ENCODE measurements at places on chromosomes 4 and X.

- DNase-seq, result no peak
Measured at GRCh38 chr4:102319594-102319993, 25.7 kb downstream of the SLC39A8 start.

DNA sequence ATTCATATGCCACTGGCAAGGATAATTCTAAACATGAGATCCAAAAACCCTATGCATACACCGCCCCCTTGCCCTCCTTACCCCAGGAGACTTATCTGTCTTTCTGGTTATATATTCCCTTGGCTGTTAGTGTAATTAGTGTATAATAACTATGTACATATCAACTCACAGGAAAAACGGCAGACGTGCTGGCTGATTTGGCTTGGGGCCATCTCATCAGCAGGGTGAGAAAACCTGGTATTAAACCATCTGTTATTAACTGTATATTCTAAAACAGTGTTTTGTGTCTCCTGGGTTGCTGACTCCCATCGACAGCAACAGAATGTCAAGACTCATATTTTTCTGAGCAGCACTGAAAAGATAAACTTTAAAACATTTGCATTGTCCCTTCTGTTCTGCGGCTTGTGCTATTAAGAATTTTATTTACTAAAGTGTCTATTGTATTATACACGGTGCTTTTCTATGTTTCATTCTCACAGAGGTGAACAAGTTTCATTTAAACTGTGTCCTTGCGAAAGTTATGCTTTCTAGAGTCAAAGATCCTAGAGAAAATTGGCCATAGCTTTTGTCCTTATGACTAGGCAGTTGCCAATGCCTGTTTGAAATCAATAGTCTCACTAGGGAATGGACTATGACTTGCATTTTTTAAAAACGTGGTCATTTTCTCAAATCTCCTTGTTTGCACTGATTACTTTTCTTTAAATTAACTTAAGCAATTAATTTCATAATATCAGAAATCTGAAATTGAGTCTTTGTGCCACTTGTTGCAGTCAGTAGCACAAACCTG is 211.5 kb upstream of the MID1 start:
- DNase-seq, result no peak

GRCh38 chrX:152202886-152203285 is 64.5 kb upstream of the MAGEA10 start:
- DNase-seq, result no peak

DNA sequence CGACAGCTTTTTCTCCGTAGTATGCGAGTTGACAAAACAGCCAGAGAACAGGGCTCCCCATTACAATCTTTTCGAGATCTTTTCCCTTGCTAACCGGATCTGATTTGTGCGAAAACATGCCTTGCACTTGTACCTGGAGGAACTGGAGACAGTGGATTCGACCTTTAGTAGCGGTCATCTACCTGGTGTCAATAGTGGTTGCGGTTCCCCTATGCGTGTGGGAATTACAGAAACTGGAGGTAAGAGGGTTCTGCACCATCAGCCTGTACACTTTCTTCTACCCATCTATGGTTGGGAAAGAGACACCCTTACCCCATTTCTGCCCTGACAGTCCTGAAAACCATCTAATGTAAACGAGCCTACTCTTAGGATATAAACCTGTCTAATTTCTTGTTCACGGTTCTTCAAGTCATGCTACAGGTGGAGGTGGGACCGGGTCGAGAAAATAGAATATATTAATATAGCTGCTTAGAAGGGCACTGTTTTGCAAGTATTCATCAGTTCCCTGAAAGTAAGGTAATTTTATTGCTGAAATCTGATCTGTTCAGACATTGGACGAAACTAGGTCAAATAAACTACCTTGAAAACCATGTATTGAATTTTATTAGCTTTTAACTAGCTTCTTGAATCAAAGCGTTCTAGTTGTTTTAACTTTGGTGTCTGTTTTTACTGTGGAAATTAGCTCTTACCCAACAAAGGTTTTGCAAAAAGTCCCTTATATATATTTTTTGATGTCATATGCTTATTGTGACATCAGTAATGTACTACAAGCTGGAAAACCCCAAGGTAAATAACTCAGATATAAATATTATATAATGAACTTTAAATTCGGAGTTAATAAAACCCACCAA is 869 bp downstream of the TMEM184C start:
- no peak for DNase-seq

DNA sequence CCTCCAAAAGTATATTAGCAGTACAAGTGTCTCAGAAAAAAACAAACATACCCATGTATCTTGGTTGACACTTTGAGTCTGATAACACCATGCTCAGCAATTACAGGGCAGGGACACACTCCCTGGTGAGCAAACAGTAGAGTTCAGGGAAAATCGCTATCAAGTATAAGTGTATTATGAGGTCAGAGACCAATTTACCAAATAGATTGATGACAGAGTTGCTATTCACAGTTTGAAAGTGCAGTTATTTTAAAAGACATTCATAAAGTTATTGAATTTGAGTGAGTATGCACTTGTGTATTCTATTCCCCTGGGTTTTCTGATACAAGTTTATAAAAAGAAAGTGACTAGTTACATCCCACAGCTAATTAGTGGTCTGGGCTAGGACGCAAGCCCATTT is 10.2 kb upstream of the LONRF3 start:
- DNase-seq, result no peak

GRCh38 chrX:152632445-152633097 is 5.1 kb upstream of the GABRQ start:
- peak; percentile 60 for DNase-seq

DNA sequence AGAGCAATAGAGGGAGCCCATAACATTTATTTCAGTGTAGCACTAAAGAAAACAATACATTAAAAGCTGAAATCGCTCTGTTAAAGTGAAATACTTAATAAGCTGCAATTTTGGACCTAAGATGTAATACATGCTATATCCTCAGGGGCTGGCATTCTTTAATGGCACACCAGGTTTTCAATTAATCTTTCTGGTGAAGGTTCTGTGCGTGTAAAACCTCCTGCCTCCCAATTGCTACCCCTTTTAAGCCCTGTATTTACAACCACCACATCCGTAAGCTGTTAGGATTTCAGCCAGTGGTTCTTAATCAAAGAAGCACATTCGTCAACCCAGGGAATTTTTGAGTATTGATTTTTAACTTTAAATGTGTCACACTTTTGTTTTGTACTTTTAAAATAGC is 7.6 kb upstream of the COMMD8 start:
- DNase-seq, result no peak

- DNase-seq, result no peak
Measured at GRCh38 chr4:109009909-109010308, 247.1 kb upstream of the ETNPPL start.

GRCh38 chrX:39749728-39750127 is 348.0 kb downstream of the BCOR start:
- DNase-seq, result no peak

- DNase-seq, result no peak
Measured at GRCh38 chrX:32847921-32848320, 363.4 kb downstream of the DMD start.

DNA sequence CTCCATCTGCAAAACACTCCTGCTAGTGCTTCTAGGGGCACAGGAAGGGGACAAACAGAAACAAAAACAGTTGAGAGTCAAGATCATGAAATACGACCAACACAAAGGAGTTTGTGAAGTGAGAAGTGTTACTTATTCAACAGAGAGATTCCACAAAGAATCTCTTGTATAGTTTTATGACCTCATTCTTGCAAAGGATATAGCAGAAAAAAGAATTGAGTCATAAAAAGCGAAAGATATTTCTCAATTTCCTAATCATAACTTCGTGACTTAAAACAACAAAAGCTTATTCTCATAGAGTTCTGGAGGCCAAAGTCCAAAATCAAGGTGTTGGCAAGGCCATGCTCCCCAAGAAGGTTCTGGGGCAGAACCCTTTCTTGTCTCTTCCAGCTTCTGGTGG is 40.7 kb downstream of the TIGD4 start:
- DNase-seq, result no peak

GRCh38 chr4:108008721-108009120 is 19.0 kb downstream of the HADH start:
- DNase-seq, result no peak

GRCh38 chrX:115583496-115584004 is 22.6 kb downstream of the PLS3 start:
- no peak for DNase-seq

GRCh38 chr4:3634281-3634857 is 102.1 kb upstream of the LRPAP1 start:
- DNase-seq, result no peak

GRCh38 chrX:105695451-105695850 is 126.9 kb upstream of the NRK start:
- no peak for DNase-seq

- no peak for DNase-seq
Measured at GRCh38 chrX:148854306-148854705, 353.9 kb downstream of the AFF2 start.

DNA sequence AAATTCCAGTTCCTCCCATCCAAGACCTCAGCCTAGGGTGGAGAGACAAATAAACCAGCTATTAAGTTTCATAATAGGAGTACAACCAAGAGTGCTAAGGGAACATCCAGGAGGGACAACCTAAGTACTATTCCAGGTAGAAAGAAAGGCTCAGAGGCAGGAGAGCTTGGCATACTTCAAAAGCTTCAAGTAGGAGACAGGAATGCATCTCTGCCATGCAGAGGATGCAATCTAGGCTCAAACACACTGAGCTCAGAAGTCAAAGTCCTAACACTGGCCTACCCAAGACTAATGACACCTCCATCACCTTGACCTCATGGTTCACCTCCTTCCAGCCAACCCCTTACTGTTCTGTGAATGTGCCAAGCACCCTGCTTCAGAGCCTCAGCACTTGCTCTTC is 8.1 kb downstream of the WDFY3 start:
- no peak for DNase-seq

GRCh38 chr4:131061734-131062133 is 1965.8 kb downstream of the C4orf33 start:
- DNase-seq, result no peak

DNA sequence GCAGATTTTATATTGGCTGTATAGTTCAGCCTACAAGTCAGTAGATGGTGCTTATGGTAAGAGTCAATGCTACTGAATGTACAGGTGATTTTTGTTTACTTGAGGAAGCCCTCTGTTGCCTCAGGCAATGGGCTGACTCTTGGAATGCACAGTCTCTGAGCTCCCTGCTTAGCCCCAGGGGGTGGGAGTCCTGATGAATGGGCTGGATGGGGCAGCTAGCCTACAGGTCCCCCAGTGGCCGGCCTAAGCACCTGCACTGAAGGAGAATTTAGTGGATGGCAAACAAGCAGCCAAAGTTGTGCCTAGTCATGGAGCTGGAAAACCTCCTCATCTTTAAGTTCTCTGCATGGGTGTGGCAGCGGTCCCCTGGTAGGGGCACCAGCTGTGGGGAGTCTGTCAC is 101.8 kb upstream of the CXorf51B start:
- DNase-seq, result no peak

- no peak for DNase-seq
Measured at GRCh38 chr4:89619206-89619962, 217.6 kb downstream of the SNCA start.

GRCh38 chrX:109974906-109975655 is 27.8 kb upstream of the TMEM164 start:
- no peak for DNase-seq

GRCh38 chr4:19309378-19309777 is 942.3 kb upstream of the SLIT2 start:
- DNase-seq, result no peak

GRCh38 chr4:126954537-126955291 is 678.0 kb upstream of the INTU start:
- DNase-seq, result no peak

- DNase-seq, result no peak
Measured at GRCh38 chrX:14903891-14904290, 30.7 kb downstream of the MOSPD2 start.

GRCh38 chr4:72312032-72312650 is 256.9 kb downstream of the ADAMTS3 start:
- DNase-seq, result no peak

GRCh38 chrX:21153503-21153902 is 220.7 kb upstream of the CNKSR2 start:
- no peak for DNase-seq

DNA sequence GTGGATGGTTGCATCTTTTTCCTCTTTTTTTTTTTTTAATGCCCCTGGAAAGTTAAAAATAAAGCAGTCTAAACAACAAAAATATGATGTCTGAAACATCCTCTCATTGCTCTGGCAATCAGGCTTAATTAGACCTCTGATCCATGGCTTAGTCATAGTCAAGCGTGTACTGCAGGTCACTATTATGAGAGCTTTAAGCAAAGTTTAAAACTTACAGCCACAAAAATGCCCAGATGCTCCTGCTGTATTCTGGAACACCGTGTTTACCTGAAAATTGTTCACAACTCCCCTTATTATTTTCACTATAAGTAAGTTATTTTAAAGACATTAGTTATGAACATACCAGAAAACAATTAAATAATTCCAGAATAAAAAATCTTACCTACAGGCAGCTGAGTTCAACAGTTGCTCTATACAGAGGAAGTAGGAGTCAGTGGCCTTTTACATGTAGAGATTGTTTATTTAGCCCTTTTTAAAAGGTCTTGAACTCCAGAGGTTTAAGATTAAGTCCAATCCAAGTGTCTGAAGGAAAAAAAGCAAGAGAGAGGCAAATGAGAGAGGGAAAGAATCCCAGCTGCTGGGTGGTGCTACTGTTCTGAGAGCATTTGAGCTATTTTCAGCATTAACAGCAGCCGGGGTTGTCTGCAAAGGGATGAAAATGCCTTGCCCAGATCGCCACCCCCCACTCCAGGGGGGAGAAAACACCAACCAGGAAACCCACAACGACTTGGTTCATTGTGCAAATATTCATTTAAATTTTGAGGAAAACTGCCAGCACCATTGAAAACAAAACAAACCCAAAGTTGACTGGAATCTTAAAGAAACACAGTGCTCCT is 36.9 kb downstream of the SORBS2 start:
- no peak for DNase-seq

- peak; percentile 44 for DNase-seq
Measured at GRCh38 chr4:3269991-3270611, 21.1 kb downstream of the MSANTD1 start.

DNA sequence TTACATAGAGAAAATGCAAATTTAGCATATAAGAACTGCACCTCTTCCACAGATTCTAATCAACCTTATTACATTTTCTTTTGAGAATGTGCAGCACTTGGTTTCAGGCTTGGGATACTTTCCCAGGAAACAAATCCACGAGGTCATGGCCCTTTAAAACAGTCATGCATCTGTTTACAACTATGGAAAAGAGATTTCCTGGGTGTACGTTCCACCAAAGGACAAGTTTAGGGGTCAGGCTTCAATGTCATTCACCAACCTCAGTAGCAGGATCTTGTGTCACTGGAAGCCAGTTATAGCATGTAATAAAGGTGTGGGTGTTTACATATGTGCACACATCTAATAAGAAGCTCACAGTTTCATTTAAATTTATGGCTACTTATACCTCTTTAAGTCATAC is 30.7 kb downstream of the EREG start:
- DNase-seq, result no peak

DNA sequence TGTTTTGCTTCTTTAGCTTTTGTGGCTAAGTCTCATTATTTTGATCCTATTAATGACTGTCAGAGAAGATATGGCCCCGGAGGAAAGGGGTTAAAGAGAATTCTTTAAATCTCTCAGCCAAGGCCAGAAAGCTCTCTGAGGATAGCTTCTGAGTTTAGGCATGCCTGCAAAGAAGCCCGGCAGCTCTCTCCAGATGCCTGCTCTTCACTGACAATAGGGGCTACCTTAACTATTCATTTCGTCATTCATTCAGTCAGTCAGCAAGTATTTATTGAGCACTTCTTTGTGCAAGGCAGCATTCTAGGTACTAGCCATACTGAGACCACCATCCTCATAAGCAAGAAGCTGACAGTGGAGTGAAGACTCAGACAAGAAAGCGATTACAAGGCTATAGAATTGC is 34.0 kb upstream of the BMP15 start:
- no peak for DNase-seq
